ENCODE measurements at places on chromosomes 1 and 21.

GRCh38 chr1:24279590-24280232 lies 39.4 kb upstream of the GRHL3 start:
- DNase-seq, result no peak

DNA sequence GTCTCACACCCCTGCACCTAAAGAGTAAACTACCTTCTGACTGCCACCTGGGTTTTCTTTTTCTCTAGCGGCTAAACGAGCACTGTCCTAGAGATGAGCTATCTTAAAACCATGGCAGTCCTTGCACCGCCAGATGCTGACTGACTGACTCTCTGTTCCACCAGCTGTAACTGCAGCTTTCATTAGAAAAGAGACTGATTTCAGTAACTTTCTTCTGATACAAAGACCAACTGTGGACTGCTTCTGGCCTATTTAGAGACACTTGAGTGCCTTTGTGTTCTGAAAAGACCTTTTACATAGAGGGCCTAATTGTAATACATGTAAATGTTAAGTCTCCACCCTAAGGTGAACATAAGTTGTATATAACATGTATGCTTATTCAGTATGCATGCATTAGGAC lies 152.5 kb downstream of the DISC1 start:
- no peak for DNase-seq

DNA sequence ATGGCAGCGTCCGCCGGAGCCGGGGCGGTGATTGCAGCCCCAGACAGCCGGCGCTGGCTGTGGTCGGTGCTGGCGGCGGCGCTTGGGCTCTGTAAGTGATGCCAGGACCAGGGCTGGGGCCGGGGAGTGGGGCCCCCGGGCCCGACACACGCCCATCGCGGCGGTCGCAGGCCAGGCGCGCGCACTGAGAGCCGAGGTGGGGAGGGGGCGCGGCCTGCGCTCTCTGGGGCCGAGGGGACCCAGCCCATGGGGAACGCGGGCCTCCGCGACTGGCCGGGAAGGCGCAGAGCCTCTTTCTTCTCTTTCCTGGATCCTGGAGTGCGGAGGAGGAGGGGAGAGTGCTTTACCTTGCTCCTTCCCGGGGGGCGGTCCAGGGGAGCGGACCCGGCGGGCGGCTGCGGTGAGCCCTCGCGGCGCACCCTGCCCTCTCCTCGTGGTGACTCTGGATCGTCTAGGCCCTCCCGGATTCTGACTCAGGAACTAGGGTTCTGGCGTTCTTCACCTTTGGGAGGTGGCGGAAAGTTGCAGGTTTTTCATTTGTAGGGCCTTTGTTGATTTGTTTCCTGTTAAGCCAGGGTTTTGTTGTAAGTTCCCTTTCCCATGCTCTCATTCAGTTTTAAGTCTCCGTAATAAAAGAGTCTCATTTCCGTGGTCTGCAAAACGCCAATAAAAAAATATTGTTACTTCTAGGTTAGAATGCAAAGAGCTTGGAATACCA lies 529 bp downstream of the MPZL1 start:
- DNase-seq, result no peak

GRCh38 chr1:39648496-39648895 lies 9.1 kb upstream of the HEYL start:
- no peak for DNase-seq

GRCh38 chr1:10513199-10513598 lies 38.4 kb downstream of the PEX14 start:
- no peak for DNase-seq

DNA sequence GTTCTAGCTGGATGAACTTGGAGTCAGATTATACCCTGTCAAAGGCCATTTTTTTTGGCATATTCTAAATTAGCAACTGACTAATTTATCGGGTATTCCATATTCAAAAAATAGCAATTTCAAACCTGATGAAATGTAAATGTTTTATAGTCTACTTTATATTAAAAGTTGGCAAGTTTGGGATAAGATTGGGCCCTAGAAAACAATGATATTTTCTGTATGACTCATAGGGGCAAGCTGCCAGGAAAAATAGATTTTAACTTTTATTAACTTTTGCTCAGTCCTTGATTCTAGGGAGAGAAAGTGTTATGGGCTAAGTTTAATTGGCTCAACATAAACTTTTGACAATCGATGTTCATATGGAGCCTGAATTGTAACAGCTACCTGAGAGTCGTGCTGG lies 576.9 kb upstream of the B3GALT2 start:
- DNase-seq, result no peak

- DNase-seq, result peak; percentile 80
These were observed 48.1 kb downstream of the CDC14A start for GRCh38 chr1:100400404-100400803.

DNA sequence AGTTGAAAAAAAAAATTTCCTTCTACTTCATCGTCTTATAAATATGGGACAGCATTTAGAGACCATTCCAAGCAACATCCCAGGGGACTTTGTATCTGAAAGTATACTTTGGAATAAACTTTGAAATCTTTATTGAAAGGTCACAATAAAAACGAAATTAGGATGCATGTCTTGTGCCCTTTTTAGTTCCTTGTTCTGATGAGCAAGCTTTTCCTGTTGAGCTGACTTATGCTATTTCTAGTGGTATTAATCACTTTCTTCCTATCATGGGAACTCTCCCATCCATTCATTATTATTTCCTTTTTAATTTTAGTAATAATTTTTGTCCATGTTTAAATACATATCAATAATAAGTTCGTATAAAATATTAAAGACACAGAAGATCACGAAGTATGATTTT lies 4.0 kb upstream of the GBP2 start:
- no peak for DNase-seq

DNA sequence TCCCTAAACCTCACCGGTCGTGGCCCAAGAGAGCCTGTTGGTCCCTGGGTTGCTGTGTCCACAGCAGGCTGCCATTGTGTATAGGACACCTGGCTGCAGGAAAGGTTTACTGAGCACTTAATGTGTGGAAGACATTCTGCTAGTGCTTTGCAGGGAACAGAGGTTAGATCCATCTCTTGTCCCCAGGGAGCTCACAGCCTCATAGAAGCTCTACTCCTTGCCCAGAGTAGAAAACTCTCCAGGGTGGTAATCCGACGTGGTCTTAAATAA lies 16.9 kb upstream of the ALPL start:
- no peak for DNase-seq

GRCh38 chr1:109759513-109760334 lies 4.0 kb downstream of the EPS8L3 start:
- DNase-seq, result peak; percentile 45

- DNase-seq, result no peak
These were observed 87.8 kb upstream of the TMEM51 start for GRCh38 chr1:15065736-15066135.

DNA sequence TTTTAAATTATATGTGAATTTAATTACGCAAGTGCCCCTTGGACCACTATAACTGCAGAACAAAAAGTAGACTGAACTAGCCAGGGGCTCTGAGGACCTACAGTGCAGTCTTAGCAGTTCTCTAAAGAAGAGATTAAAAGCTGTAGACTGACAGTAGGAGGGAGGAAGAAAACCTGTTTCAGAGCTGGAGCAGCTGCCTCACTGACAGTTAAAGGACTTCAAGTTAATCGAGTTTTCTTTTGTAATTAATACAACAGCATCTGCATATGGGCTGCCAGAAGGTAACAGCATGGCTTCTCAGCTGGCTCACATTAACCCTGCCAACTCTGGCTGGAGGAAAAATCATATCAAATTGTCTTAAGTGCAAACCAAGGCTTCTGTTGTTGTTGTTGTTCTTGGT lies 19.9 kb downstream of the DSTYK start:
- no peak for DNase-seq

- no peak for DNase-seq
These were observed 121.9 kb downstream of the CYYR1 start for GRCh38 chr21:26451081-26451740.

GRCh38 chr21:26528882-26529281 lies 44.2 kb downstream of the CYYR1 start:
- no peak for DNase-seq

DNA sequence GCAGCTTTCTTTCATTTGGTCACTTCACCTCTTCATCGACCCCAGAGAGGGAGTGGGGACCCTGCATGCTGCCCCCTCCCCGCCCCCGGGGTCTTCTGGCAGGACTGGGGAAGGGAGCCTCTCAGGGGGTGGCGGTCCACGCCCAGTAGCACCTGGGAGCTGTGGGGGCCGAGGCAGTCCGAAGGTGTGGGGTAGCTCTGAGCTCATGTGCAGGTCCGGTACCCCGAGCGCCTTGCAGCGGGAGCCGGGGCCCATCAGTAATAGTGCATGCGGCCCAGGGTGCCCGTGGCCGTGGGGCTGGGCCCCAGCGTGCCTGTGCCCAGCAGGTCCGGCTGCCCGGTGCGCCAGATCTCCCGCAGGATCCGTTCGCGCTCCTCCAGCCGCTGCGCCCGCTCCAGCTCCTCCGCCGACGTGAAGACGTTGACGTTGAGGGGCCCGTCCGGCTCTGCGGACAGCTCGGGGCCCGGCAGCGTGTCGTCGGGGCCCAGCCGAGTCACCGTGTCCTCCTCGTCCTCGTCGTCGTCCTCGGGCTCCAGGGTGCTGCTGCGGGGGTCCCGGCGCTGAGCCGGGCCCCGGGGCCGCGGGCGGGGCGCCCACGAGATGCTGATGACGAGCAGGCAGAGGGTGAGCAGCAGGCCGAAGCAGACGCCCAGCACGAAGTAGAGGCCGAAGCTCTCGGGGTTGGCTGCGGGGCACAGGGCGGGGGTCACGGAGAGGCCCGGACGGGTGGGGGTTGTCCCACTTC lies 1.2 kb downstream of the EVA1B start:
- DNase-seq, result no peak

- no peak for DNase-seq
These were observed 20.8 kb downstream of the GRHL3 start for GRCh38 chr1:24339996-24340395.

- DNase-seq, result no peak
These were observed 1.3 kb downstream of the SMG5 start for GRCh38 chr1:156281281-156281680.

- DNase-seq, result no peak
These were observed 26.0 kb downstream of the PTTG1IP start for GRCh38 chr21:44847261-44848056.

DNA sequence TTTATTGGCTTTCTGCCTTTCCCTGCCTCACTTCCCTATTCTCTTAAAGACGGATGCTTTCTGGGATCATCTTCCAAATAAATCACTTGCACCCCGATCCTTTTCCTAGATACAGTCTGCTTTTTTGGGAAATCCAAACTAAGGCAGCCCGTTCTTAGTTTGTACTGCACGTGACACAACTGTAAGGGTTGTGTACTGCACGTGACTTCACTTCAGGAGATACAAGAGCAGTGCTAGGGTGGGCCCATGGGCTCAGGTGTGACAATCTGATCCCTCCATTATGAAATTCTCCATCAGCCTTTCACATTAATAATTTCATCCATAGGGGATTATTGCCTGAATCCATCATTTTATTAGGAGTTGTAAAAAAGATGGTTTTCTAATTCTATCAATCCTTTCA lies 33.8 kb upstream of the SPOCD1 start:
- no peak for DNase-seq

DNA sequence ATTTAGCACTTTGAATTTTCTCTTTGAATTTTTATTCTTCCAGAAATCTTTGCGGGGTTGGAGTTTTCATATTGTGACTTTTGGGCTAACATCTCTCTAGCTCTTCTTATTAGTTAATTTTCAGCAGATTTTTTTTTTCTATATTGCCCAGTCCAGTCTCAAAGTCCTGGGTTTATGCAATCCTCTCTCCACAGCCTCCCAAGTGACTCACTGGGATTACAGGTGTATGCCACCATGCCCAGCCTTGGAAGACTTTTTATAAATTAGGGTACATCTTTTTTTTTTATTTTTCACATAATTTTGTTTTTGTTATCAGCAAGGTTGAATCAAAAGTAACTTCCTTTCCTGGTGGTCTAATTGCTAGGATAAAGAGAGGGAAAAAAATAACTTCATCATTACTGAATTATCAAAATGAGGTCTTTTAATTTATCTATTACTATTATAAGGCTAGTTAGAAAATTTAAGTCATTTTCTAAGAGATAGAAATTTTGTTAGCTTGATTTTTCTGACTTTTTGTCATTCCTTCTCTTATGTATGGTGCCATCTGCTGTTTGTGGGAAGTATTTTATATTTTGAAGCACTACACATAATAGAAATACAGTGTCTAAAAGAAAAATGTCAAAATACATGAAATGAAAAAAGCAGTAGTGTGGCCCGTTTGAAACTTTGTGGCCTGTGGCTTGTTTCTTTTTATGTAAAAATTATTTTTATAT lies 273.4 kb upstream of the CACYBP start:
- DNase-seq, result no peak
